ENCODE measurements at places on chromosomes 3 and 15.

GRCh38 chr3:14524311-14524711 is 15.8 kb downstream of the GRIP2 start:
- no peak for DNase-seq

DNA sequence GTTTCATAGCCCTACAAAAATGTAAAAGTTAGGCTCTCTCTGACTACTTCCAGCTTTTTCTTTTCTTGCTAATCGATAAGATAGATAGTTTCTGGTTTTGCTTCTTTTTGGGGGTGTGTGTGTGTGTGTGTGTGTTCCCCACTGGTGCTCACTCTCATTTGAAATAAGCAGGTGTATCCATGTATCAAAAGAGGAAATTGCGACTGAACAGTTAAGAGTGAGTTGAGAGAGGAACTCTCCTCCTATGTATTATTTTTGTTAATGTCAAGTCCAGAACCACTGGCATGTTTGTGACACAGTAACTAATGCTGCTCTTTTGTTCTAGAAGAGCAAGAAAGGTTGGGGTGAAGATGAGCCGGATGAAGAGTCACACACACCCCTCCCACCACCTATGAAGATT is 96.7 kb upstream of the UMPS start:
- no peak for DNase-seq

GRCh38 chr3:23921052-23921511 is 4.2 kb downstream of the RPL15 start:
- DNase-seq: no peak

GRCh38 chr3:192817506-192817905 is 90.2 kb upstream of the FGF12 start:
- no peak for DNase-seq

DNA sequence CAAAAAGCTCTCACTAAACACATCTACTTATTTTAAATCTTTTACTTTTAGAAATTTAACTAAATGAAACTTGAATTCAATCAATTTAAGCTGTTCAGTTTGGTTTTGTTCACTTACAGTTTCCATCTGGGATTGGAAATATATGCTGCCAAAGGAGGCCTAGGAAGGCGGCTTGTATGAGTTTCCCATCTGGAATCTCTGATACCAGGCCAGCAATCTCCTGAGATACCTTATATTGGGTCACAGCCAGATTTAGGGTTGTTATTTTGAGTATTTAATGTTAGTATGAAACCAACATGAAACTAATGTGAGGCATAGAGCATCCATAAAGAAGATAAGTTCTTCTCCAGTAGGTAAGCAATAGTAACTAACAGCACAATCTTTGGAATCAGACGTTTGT is 94.6 kb downstream of the GMNC start:
- no peak for DNase-seq

GRCh38 chr3:141386611-141387111 is 18.4 kb downstream of the ZBTB38 start:
- no peak for DNase-seq

DNA sequence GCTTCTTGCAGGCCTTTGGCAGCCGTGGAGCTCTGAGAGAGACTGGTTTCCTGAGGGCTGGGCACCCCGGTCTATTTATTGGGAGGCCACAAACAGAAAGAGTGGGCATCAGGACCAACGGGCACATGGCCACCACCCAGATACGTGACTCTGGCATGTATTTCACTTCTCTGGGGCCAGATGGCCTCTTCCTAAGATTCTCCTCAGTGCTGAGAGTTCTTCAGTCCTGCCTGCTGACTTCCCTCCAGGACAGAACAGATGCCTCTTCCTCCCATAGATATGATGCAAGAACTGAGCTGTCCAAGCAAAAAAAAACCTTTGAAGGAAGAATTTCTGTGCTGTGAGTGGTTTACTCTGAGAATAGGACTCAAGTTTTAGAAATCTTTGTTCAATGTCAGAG is 107.7 kb downstream of the IGF2BP2 start:
- no peak for DNase-seq

GRCh38 chr15:50873935-50874361 is 34.5 kb upstream of the AP4E1 start:
- DNase-seq: no peak

- DNase-seq: no peak
These were observed 89.7 kb upstream of the GRM7 start for GRCh38 chr3:6771171-6771570.

DNA sequence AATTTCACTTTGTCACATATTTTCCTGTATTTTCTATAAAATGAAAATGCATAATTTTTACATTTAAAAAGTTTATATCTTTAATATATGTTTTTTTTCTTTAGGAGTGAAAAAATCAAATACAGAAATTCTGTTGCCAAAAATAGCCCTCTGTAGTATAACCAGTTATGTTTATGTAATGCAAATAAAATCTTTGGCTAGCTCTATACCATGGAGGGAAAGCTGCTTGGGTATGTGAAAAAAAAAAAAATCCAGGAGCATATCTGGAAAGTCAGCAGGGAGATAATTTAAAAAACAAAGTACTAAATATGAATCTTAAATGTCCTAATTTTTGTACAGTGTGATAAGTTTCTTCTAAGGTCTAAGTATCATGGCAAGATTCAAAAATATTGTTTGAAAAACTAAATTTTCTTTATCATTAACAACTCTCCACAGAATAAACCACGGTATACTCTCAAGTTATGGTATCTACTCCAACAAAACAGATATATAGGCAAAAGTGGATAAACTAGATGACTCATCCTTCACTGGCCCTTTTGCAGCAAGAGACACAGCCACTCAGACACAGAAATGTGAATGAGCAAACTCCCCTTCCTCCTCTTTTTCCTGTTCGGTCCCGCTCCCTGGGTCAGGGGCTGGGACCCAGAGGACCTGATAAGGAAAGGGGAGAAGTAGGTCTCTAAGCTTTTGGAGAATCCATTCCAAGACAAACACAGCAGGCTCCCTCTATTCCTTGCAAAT is 66.6 kb downstream of the PDZRN3 start:
- DNase-seq: no peak

GRCh38 chr3:29430558-29430971 is 149.7 kb downstream of the RBMS3 start:
- DNase-seq: no peak

- no peak for DNase-seq
These were observed 441.4 kb downstream of the GABRG3 start for GRCh38 chr15:27412415-27412814.

DNA sequence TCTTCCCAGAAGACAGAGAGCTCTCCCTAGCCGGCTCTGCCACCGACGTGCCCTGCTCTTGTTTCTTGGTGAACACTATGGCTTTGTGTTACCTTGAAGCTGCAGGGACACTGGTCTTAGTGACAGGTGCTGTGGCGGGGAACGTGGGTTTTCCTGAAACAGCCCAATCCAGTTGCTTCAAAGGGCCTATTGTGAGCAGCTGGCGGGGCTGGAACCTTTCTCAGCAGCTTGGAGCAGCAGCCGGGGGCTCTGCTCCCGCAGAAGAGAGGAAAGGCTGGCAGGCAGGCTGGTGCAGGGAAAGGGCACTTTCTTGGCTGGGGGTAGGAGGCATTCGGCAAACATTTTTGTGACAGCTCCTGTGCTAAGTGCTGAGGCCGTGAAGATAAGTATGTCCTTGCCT is 12.8 kb downstream of the MYZAP start:
- DNase-seq: no peak

GRCh38 chr3:111616417-111617105 is 21.4 kb upstream of the ZBED2 start:
- DNase-seq: no peak

DNA sequence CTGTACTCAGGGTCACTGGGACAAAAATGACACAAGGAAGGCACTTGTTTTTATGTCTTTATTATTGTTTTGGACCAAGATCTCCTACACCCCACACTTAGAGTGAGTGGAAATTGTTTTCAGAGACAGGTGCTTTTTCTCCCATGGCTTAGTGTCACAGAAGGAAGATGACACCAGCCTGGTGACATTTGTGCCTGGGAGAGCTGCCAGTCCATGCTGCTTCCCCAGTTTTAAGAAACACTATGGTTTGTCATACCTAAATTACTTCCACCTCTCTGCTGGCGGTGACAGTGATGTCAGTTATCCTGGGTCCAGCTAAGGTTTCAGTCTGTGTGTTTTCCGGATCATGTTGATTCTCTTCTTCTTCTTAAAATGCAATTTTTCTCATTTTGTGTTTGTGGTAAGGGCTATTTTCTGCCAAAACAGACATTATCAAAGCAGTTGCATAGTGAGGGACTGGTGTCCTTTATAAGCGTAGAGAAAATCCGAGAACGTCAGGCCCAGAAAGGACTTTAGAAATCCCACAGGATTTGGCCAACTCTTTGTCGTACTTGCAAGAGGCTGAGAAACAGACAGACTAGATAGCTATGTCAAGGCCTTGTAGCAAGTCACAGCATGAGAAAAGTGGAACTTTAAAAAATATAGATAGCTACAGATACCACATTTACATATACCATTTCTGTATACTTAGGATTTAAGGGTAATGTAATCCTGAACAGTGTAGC is 149.5 kb downstream of the TP63 start:
- no peak for DNase-seq
